ENCODE measurements at places on chromosomes 11 and 22.

GRCh38 chr22:41702763-41703162 is 3.5 kb downstream of the MEI1 start:
- no peak for DNase-seq

DNA sequence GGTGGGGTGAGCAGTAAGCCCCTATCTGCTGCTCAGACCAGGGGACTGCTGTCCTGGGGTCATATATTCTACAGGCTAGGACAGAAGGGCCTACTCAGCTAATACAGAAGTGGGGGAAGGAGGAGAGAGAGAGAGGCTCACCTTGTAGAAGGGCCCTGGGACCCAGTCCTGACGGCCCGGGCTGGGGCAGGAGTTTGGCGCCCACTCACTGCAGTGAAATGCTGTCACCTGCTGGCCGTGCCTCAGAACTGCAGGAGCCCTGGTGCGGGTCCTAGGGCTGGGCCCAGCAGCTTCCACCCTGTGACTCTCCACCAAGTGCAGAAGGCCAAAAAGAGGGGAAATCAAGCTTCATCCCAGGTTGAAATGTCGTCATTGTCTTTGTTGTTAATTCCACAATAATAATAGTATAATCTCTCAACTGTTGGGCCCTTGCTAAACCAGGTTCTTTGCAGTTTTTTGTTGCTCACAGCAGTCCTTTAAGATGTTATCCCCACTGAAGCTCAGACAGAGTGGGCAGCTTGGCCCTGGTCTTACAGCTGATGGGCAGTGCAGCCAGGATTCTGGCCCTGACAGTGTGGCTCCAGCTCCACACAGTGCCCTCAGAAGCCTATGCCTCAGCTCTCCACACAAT is 29.6 kb downstream of the TRIM29 start:
- DNase-seq, result peak; percentile 12

- no peak for DNase-seq
These were observed 7.4 kb downstream of the MCM5 start for GRCh38 chr22:35407362-35407761.

GRCh38 chr11:118714816-118715215 is 35.4 kb upstream of the TREH start:
- no peak for DNase-seq

GRCh38 chr11:69828971-69829344 is 9.7 kb upstream of the FGF3 start:
- no peak for DNase-seq

DNA sequence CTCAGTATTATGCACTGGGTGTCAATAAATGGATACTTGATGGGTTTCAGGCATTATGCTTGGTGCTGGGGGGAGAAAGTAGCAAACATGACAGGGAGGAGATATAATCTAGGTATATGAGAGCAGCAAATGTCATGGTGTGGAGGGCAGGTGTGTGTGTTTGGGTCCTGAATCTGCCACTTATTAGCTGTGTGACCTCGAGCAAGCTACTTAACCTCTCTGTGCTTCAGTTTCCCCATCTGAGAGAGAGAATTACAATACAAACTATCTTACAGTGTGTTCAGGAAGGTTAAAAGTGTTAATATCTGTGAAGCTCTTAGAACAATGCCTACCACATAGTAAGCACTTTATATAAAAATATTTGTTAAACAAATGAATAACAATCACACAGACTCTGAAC is 2.8 kb downstream of the SLC22A8 start:
- no peak for DNase-seq

DNA sequence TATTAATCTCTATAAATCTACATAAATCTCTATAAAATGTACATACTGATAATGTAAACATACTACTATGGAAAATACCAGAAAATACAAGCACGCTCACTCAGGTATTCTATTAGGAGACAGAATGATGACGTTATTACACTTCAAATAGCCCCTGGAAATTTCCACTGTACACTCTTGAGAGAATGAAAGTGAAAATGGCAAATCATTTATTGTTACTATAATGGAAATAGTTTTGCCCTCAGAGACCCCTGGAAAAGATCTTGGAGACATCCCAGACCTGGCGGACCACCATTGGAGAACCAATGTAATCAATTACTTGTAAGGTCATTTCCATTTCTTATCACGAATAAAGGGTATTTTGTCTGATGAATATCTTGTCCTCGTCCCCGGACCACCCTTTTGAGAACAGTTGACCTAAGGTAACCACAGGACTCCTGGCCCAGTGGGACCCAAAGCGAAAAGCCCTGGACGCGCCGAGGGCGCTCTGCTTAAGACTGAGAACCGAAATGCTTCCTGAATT is 509 bp upstream of the PRRG4 start:
- DNase-seq, result no peak

DNA sequence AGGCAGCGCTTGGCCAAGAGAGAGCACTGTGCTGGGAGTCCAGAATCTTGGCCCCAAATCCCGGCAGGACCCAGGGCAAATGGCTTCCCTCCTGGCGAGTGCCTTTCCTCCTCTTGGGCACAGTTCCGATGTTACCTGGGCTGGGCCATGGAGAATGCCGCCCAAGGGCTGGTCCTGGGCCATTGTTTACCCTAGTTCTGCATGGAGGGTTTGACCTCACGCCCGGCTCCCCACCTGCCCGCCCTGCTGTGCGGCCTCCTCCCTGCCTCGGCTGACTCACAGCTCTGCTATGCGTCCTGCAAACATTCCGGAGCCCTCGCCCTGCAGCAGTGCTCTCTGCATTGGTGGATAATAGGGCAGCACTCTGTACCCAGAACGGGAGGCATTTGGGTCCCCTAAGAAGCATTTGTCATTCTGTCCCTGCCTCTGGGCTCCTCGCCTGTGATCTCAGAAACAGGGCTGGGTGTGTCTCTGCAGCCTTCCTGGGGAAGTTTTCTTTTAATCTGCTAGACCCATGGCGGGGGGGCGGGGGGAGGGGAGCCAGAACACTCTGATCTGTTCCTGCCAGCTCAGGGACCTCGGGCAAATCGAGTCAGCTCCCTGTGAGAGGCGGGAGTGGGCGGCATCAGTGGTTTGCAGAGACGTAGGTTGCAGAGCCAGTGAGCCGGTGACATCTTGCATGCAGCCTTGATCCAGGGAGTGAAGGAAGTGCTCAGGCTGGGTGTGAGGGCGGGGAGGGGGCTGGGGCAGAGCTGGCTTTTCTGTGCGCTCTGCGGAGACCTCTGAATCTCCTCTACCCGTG is 32.9 kb upstream of the SMIM38 start:
- peak; percentile 43 for DNase-seq

- no peak for DNase-seq
These were observed 1.0 kb downstream of the ADSL start for GRCh38 chr22:40347300-40347699.

All from HFF-Myc (cell line).